EH (cell line): ENCODE measurements at places on chromosomes 11 and 22.

DNA sequence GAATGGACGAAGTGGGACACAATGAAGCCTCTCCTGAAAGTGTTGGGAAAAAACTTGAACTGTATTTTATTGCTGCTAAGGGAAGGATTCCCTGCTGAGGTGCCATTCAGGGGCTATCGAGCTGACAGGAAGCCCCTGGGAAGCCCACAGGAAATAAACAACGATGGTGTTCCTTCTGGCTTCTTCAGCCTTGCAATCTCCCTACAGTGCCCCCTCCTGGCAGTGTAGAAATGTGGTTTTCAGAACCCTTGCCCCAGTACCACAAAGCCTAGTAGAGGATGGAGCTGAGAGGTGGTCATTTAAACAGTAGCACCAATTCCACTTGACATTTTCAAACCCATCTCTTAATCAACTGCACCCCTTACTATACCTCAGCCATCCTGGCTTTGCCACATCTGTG, 676.7 kb upstream of the ARHGAP42 start:
- DNase-seq = no peak

GRCh38 chr11:86737737-86738136, 62.6 kb upstream of the PRSS23 start:
- DNase-seq = peak; percentile 57

GRCh38 chr11:66313321-66314185, 3.3 kb downstream of the CD248 start:
- peak; percentile 63 for DNase-seq

DNA sequence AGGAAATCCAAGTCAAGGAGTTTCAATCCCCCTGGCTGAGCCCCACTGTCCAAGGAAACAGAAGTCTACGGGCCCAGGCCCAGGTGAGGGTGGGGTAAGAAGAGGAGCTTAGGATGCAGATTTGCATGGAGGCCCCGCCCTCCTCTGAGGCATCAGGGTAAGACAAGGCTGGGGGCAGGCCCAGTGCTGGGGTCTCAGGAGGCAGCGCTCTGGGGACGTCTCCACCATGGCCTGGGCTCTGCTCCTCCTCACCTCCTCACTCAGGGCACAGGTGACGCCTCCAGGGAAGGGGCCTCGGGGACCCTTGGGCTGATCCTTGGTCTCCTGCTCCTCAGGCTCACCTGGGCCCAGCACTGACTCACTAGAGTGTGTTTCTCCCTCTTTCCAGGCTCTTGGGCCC, 31.3 kb upstream of the IGLL5 start:
- no peak for DNase-seq
